Brain microvascular endothelial cell (primary cell): ENCODE measurements at places on chromosomes 3 and 15.

DNA sequence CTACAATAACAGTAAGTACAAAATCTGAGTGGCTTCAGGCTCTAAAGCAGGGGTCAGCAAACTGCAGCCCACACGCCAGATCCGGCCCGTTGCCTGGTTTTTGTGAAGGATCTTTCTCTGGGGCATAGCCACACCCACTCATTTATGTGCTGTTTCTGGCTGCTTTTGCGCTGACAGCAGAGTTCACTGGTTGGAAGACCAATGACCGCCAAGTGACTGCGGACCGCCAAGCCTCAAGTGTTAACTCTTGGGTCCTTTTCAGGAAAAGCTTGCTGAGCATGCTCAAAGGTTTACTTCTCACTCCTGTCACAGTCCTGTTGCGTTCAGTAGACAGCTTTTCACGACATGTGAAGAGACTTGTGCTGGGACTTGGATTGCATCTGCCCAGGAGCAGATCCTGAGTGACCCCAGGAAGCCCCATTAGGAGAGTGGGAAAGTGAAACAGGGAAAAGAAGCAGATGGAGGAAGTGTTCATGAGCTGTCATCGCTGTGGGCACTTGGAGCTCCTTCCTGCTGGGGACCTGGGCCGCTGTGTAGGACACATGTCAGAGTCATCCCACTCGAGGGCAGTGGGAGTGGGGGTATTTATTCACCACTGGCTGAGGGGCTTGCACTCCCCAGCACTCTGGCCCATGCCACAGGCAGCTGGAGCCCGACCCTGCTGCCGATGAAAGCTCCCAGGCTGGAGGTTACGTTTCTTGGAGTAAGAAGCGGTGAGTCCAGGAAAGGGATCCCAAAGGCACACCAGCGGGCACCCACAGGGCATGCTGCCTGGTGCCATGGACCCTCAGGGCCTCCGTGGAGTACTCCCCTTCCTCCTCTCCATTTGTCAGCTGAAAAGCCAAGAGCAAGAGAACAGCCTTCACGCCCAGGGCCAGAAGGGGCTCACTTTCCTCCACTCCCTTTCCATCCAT lies 249.1 kb downstream of the PLCL2 start:
- no peak for DNase-seq

GRCh38 chr15:94324835-94325767 lies 93.7 kb downstream of the MCTP2 start:
- no peak for DNase-seq

- DNase-seq = no peak
Observed at GRCh38 chr15:71702496-71702895, 107.9 kb upstream of the NR2E3 start.

DNA sequence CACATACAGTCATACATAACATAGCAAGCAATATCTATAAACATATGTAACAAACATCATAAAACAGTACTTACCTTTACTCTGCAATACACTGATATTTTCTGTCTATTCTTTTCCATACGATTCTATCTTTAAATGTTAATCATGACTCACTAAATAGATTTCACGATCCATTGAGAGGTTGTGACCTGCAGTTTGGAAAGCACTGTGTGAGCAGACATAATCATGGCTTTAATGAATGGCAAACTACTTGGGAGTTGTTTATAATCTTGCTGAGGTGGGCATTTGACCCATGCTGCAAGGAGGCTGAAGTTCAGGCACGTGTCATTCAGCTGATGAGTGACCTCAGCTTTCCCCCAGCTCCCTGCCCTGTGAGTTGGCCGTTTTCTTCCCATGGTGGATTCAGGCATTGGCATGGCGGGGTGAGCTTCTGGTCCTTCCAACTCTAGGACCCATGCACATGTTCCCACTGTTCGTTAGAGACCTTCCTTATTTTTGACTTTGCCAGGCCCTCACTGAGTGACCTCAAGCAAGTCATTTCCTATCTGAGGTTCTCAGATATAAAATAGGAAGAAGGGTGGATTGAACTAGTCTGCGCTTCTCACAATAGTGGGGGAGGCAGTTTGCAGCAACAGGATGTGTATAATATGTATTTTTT lies 41.7 kb downstream of the PAQR5 start:
- no peak for DNase-seq

DNA sequence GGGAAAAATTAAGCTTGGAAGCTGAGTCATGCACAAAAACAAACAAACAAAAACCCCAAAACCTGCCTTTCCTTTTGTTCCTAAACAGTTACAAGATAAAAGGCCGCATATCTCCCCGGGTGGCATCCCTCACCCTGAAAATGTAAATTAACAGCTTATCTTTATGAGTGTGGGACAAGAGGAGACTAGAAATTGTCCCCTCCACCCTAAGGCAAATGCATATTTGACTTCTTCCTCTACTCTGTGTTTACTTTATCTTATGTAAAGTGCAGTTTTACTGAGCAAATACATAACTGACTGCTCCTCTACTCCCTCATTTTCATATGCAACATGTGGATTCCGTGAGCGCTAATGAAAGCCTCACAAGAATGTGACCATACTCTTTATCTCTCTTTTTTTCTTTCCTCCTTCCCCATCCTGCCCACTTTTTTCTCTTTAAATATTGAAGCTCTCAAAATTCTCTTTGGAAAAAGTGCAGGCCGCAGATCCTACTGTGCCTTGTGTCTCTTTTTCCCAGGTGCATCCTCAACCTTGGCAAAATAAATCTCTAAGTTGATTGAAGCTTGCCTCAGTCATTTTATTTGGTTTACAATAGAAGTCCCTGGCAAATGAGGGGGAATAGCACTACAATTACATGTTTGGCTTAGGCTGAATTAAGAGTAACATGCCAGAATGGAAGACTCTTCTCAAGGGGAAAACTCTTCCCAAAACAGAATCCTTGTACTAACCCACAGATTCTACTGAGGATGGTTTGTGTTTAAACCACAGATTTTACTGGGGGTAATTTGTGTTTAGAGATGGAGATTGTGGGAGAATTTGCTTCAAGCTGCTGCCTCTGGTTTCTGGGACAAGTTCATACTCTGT lies 72.7 kb upstream of the WDR72 start:
- DNase-seq = no peak

GRCh38 chr3:74842141-74842540 lies 227.7 kb upstream of the CNTN3 start:
- DNase-seq = no peak

- DNase-seq = no peak
Observed at GRCh38 chr15:51619331-51620035, 3.1 kb downstream of the DMXL2 start.

GRCh38 chr15:45863881-45864580 lies 229.2 kb downstream of the SQOR start:
- no peak for DNase-seq

DNA sequence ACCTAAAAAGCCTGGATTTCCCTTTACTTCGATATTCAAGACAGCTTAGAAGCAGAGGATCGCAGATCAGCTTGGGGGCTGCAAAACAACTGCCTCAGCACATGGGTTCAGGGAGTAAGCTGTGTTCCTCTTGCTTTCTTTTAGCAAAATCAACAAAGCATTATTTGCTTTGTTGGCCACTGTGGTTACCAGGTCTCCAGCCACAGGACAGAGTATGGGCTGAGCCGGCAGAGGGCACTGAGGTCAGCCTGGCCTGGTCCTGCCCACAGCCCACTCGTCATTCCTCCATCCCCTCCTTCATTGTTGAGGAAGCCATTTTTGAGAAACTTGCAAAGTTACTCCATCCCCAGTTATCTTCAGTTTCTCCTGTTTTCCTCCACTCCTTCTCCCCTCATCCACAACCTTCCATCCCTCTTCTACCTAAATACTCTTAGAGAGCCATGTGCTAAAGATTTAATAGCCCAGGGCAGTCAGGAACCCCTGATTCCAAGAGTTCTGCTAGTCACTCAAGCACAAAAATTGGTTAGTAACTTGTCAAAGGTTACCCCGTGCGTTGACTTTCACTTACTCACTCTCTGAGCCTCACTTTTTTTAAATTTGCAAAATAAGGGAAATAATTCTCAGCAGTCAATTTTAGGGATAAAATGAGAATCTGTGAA lies 60.0 kb upstream of the HES1 start:
- no peak for DNase-seq

- no peak for DNase-seq
Observed at GRCh38 chr3:62421207-62421606, 47.9 kb upstream of the FEZF2 start.

- DNase-seq = no peak
Observed at GRCh38 chr3:114101101-114101500, 44.6 kb downstream of the QTRT2 start.

- no peak for DNase-seq
Observed at GRCh38 chr15:74233851-74234597, 2.1 kb upstream of the CCDC33 start.
